ENCODE measurements at places on chromosomes 5 and 9.

DNA sequence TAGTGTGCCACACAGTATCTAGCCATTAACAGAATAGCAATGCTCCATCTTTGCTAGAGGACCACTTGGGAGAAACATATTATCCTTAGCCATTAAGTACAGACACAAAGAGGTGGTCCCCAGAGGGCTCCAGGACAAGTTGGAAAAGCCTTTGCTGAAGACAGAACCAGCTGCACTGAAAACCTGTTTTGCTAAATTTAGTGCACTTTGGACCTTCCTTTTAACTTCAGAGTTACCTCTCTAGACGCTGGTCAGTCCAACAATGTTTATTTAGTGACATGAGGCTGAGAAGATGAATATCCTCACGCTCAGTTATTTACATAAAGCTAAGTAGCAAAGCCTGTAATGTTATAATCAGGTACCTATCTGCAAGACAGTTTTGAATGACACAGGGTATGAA, 265.0 kb upstream of the ZNF608 start:
- H3K36me3 ChIP-seq = no peaks in the 10 kb centered on the region
- H3K27ac ChIP-seq = no peak overlapping the region
- no peak for DNase-seq
- no peaks in the 10 kb centered on the region for H3K27me3 ChIP-seq

DNA sequence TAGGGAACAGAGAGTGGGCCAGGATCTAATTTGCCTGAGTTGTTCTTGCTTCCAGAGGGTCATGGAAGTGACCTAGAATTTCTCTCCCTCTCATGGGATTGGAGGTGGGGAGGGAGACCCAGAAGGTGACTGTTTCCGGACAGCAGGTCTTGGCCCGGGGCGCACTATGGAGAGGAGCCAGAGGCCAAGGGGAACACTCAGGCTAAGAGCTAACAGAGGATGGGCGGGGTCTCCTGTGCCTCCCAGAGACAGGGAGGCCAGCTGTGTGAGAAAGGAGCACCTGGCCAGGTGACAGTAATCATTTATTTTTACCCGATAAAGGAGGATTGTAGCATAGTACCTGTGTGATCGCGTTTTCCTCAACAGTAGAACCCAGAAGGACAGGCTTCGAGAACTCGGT, 50.9 kb upstream of the ANKH start:
- no peak overlapping the region for H3K4me3 ChIP-seq
- H3K4me1 ChIP-seq = no peaks in the 10 kb centered on the region
- no peaks in the 10 kb centered on the region for H3K27me3 ChIP-seq
- DNase-seq = no peak

DNA sequence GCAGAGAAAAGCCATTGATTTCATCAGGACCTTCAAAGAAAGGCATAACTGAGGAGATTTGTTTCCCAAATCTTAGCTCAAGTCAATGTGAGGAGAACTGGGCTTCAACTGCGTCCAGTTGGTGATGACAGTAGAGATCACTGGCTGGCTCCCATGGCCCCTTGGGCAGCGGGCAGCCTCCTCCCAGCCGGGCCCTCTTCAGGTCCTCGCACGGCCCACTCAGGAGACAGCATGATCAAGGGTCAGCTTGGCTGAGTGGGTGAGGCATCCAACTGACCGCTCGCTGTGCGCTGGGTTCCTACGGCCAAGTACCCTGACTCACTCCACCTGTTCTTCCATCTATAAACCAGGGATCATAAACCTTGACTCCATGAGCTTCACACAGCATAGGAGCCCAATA, 274.0 kb downstream of the NSG2 start:
- no peaks in the 10 kb centered on the region for H3K36me3 ChIP-seq
- H3K27ac ChIP-seq = no peak overlapping the region
- no peaks in the 10 kb centered on the region for H3K4me1 ChIP-seq
- no peaks in the 10 kb centered on the region for H3K27me3 ChIP-seq
- no peak overlapping the region for H3K4me3 ChIP-seq

GRCh38 chr5:121805911-121806310, 45.8 kb upstream of the FTMT start:
- no peaks in the 10 kb centered on the region for H3K36me3 ChIP-seq
- no peak for DNase-seq
- H3K4me3 ChIP-seq = no peak overlapping the region
- no peaks in the 10 kb centered on the region for H3K4me1 ChIP-seq
- no peak overlapping the region for H3K27ac ChIP-seq

- no peaks in the 10 kb centered on the region for H3K27me3 ChIP-seq
- no peaks in the 10 kb centered on the region for H3K36me3 ChIP-seq
- no peaks in the 10 kb centered on the region for H3K4me1 ChIP-seq
- no peak overlapping the region for H3K27ac ChIP-seq
Observed at GRCh38 chr5:158848634-158849033, 251.1 kb downstream of the EBF1 start.

DNA sequence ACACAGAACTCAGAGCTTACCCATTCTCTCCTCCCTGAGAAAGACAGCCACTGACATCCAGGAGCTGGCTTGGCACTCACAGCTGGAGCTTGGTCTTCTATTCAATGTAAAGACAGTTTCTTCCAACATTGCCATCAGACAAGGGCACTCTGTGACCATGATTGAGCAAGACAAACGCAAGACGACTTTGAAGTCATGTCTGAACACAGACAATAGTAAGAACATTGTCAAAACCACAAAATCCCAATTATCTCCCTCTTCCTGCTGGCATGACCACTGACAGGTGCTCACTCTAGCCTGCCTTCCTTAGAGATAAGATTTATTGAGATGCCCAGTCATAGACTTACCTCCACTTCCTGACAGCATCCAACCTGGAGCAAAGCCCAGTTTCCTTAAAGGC, 328.0 kb downstream of the MSX2 start:
- no peaks in the 10 kb centered on the region for H3K27me3 ChIP-seq
- no peaks in the 10 kb centered on the region for H3K36me3 ChIP-seq
- no peak overlapping the region for H3K4me3 ChIP-seq
- H3K4me1 ChIP-seq = no peaks in the 10 kb centered on the region
- no peak overlapping the region for H3K27ac ChIP-seq
- DNase-seq = no peak

GRCh38 chr9:84337252-84337651, 3.3 kb downstream of the SLC28A3 start:
- no peak overlapping the region for H3K27ac ChIP-seq
- no peaks in the 10 kb centered on the region for H3K4me1 ChIP-seq
- no peak overlapping the region for H3K4me3 ChIP-seq
- H3K36me3 ChIP-seq = no peaks in the 10 kb centered on the region
- DNase-seq = no peak

GRCh38 chr9:123390337-123391135, 34.5 kb downstream of the CRB2 start:
- no peak overlapping the region for H3K27ac ChIP-seq
- no peak for DNase-seq
- no peaks in the 10 kb centered on the region for H3K36me3 ChIP-seq

- no peak overlapping the region for H3K4me3 ChIP-seq
- H3K4me1 ChIP-seq = no peaks in the 10 kb centered on the region
- no peak overlapping the region for H3K27ac ChIP-seq
- no peaks in the 10 kb centered on the region for H3K27me3 ChIP-seq
Observed at GRCh38 chr9:32487981-32488380, 38.0 kb downstream of the RIGI start.

DNA sequence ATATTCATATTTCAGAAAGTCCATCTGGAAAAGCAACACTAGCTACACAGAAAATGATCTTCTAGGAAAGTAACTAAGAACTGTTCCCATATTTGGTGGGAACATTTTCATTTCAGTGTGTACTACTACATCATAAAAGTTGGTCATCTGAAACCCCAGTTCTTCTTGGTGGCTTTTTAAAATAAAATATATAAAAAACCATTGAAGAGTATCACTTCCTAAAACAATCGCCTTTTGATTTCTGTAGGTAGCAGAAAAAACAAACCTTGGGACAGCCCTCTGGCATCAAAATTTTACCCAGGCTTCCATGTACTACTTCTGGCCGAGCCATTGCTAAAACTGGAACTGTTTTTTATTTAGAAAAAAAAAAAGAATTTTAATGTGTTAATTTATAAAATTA, 158.5 kb downstream of the MLLT3 start:
- DNase-seq = no peak
- no peaks in the 10 kb centered on the region for H3K27me3 ChIP-seq
- H3K4me1 ChIP-seq = no peaks in the 10 kb centered on the region
- H3K27ac ChIP-seq = no peak overlapping the region
- H3K4me3 ChIP-seq = no peak overlapping the region

- no peaks in the 10 kb centered on the region for H3K4me1 ChIP-seq
- H3K27me3 ChIP-seq = no peaks in the 10 kb centered on the region
- H3K27ac ChIP-seq = no peak overlapping the region
- no peak overlapping the region for H3K4me3 ChIP-seq
Observed at GRCh38 chr9:69412741-69413150, 87.7 kb downstream of the ENTREP1 start.

DNA sequence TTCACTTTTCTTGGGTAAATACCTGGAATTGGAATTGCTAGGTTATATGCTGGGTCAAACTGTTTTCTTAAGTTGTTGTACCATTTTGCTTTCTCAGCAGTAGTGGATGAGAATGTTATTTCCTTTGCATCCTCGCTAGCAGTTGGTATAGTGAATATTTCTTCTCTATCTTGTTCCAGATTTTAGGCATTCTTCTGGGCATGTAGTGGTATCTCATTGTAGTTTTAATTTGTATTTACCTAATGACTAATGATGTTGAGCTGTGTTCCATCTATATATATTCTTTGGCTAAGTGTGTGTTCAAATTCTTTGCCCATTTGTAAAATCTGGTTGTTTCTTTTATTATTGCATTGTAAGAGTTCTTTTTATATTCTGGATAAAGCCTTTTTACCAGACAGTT, 333.3 kb downstream of the MAT2B start:
- no peaks in the 10 kb centered on the region for H3K4me1 ChIP-seq
- no peak overlapping the region for H3K4me3 ChIP-seq
- DNase-seq = no peak
- H3K27ac ChIP-seq = no peak overlapping the region

- no peak overlapping the region for H3K27ac ChIP-seq
- H3K4me1 ChIP-seq = no peaks in the 10 kb centered on the region
- H3K27me3 ChIP-seq = no peaks in the 10 kb centered on the region
- DNase-seq = peak; percentile 27
- H3K4me3 ChIP-seq = no peak overlapping the region
Observed at GRCh38 chr9:10721301-10721700, 108.5 kb upstream of the PTPRD start.

- H3K27me3 ChIP-seq = no peaks in the 10 kb centered on the region
- no peak for DNase-seq
- H3K4me3 ChIP-seq = no peak overlapping the region
- no peak overlapping the region for H3K27ac ChIP-seq
- H3K4me1 ChIP-seq = no peaks in the 10 kb centered on the region
- no peaks in the 10 kb centered on the region for H3K36me3 ChIP-seq
Observed at GRCh38 chr5:14741131-14741530, 76.6 kb downstream of the OTULIN start.

GRCh38 chr5:121559832-121560231, 291.9 kb upstream of the FTMT start:
- DNase-seq = no peak
- no peak overlapping the region for H3K4me3 ChIP-seq
- H3K27ac ChIP-seq = no peak overlapping the region
- no peaks in the 10 kb centered on the region for H3K4me1 ChIP-seq

DNA sequence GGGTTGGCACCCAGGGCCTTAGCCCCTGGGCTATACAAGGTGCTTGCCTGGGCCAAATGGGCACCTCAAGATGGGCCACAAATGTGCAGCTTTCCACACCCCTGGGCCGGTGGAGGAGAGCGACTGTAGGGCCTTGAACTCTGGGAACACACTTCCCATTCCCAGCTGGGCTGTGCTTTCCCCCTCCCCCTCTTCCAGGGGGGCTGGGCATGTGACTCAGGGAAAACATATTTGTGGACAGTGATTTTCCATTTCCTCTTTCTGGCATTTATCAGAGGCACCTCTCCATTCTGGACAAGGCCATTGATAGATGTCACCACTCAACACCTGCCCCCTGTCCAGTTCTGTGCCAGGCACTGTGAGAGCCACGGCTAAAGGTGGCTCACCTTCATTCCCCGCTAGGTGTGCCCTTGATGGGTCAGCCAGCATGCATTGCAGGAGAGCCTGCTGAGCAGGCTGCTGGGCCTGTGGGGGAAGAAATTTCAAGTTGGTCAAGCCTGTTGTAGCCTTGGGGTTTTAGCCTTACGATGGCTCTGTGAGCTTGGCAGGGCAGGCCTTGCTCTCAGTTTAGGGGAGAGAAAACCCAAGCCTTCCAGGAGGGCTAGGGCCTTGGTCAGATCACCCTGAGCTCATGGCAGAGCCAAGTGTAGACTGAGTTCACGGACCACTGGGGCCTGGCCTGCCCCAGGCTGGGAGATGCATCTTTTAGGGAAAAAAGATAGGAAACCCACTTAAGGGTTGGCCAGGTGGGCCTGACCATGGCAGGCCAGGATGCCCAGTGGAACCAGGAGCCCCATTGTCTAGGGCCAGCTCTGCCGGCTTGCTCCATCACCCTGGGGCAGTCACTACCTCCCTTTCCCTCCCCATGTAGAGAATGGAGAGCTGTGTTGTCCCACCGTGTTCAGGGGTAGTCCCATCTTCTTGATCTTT, 113.9 kb downstream of the DAB2IP start:
- peaks cover 11% of the 10 kb centered on the region for H3K36me3 ChIP-seq
- no peaks in the 10 kb centered on the region for H3K4me1 ChIP-seq
- no peak overlapping the region for H3K27ac ChIP-seq
- DNase-seq = no peak

DNA sequence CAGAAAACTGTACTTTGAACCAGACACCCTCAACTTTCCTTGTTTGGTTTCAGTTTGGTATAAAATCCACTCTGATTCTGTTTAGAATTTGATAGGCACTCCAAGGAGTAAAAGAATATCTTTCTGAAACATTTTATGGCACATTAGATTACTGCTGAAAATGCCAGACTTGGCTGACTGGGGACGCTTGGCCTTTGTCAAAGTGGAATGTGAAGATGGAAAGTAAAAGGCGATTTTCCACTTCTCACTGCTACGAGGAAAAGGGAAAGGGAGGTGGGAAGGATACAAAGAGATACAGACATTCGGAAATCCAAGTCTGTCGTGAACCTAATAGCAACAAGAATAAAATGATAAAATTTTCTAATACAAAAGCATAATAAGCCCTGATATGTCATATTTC, 203.9 kb downstream of the DMRT2 start:
- H3K4me1 ChIP-seq = no peaks in the 10 kb centered on the region
- no peak for DNase-seq
- H3K27me3 ChIP-seq = no peaks in the 10 kb centered on the region
- no peak overlapping the region for H3K4me3 ChIP-seq
- H3K27ac ChIP-seq = no peak overlapping the region

DNA sequence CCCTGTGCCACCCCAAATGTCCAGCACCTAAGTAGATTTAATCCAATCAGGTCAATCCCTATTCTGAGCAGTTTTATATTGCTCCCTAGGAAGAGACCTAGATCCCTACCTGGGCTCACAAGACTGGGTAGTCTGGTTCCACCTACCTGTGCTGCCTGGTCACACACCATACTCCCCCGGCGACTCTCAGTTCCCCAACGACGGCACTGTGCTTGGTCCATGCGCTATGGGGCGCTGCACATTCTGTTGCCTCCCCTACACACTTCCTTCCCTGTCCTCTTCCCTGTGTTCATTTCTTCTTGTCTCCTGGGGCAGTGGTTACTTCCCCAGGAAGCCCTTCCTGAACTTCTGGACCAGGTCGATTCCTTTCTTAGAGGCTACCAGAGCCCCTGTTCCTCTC, 109.9 kb upstream of the IL12B start:
- no peak overlapping the region for H3K4me3 ChIP-seq
- H3K36me3 ChIP-seq = no peaks in the 10 kb centered on the region
- no peak for DNase-seq
- no peak overlapping the region for H3K27ac ChIP-seq
- H3K4me1 ChIP-seq = peaks cover 3% of the 10 kb centered on the region

All from mesendoderm (in vitro differentiated cells).